Kidney epithelial cell (primary cell): ENCODE measurements at places on chromosomes 4 and X.

- no peak for DNase-seq
Observed at GRCh38 chr4:147059064-147059731, 113.5 kb upstream of the TTC29 start.

DNA sequence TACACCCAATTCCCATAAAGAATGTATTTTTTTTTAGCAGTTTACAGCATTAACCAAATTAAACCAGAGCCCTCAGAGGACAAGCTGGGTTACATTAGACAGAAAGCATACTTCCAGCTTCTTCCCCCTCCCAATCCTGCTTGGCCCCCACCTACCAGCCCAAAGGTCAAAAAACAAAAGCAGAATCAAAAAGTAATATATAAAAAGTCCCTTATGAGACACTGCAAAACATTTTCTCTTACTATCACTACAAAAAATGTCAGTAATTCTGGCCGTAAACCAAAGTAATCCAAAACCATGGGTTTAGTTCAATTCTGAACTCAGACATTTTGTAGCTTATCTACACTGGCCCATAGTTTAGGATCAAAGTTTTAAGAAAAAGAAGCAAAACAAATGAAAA is 38.0 kb downstream of the APBB2 start:
- DNase-seq: no peak

- no peak for DNase-seq
Observed at GRCh38 chrX:72128881-72129280, 2.8 kb downstream of the RTL5 start.

DNA sequence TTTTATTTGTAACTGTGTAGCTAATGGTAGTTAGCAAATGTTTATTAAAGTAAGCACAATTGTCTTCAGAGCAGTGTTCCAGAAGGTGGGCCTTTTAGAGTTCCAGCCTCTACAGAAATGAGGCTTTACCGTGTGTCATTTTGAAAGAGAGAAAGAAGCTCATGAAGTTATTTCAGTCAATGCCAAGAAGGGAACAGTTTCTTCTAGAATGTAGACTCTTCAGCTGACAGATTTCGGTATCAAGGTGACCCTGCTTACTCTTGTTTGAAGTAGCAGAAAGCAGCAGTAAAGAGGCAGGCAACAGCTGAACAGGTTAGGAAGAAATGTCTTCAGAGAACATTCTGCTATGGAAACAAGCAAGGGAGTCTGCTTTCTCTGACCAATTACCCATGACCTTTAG is 93.6 kb downstream of the TASL start:
- DNase-seq: no peak

- no peak for DNase-seq
Observed at GRCh38 chrX:13599491-13599890, 30.1 kb downstream of the EGFL6 start.

GRCh38 chr4:66430856-66431255 is 760.6 kb upstream of the EPHA5 start:
- DNase-seq: no peak

DNA sequence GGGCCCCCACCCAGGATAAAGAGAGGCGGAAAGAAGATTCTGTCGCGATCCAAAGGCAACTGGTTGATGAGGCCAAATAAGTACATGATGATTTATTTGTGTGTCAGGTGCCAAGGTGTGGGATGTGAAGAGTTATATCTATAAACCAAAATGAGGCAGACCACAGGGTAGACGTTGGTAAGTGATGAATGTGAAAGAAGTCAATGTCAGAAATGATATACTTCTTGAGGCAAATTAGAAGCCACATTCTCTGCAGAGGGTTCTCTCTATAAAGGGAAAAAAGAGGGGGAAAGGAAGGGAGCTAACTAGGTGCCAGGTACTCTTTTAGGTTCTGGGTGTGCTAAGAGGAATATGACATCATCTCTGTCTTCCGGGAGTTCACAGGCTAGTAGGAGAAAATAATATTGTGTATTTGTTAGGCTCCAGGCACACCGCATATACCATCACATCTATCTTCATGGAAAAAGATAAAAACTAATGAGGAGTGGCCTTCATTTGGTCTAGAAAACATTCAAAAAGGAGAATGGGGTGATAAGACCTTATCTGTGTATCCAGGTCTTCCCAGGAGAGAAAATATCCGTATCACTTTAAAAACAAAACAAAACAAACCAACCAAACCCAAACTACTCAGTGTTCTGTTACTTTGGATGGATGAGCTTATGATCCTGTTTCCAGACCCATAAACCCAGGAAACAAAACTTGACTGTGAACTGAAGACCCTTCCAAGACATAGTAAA is 4.8 kb upstream of the SH2D1A start:
- DNase-seq: no peak

DNA sequence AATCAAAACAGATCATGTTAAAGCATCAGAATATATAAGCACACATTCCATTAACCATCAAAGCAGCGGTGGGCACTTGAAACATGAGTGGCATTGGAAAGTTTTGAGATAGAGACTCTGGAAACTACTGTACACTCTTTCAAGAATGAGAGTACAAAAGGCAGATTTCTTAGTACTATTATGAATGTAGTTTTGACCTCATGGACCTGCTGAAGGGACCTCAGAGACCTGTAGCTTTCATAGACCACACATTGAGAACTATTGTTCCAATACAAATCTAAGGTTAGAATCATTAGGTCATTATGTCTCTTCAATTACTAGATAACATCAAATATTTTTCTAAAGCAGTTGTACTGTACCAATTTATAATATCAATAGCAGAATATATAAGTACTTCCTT is 283.6 kb downstream of the RPA4 start:
- DNase-seq: no peak

DNA sequence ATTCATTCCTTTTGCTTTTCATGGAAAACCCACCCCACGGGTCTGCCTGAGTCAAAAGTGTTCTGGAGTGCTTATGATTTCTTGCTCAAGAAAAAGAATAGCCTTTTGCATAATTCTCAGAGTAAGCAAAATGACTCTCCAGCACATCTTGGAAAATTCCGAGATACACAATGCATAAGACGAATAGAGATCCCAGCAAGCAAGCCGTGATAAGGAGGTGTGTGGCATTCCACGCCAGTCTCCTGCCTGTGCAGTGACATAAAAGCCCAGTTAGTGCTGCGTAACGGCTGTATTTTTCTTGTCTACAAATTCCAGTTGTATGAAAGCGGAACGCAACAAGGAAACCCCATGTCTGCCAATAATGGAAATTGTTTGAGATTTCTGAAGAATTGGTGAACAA is 237.9 kb upstream of the GATB start:
- DNase-seq: no peak

- DNase-seq: peak; percentile 77
Observed at GRCh38 chrX:149539283-149540130, 1.3 kb upstream of the EOLA1 start.

GRCh38 chr4:3484057-3484973 is 21.2 kb downstream of the DOK7 start:
- peak; percentile 43 for DNase-seq

DNA sequence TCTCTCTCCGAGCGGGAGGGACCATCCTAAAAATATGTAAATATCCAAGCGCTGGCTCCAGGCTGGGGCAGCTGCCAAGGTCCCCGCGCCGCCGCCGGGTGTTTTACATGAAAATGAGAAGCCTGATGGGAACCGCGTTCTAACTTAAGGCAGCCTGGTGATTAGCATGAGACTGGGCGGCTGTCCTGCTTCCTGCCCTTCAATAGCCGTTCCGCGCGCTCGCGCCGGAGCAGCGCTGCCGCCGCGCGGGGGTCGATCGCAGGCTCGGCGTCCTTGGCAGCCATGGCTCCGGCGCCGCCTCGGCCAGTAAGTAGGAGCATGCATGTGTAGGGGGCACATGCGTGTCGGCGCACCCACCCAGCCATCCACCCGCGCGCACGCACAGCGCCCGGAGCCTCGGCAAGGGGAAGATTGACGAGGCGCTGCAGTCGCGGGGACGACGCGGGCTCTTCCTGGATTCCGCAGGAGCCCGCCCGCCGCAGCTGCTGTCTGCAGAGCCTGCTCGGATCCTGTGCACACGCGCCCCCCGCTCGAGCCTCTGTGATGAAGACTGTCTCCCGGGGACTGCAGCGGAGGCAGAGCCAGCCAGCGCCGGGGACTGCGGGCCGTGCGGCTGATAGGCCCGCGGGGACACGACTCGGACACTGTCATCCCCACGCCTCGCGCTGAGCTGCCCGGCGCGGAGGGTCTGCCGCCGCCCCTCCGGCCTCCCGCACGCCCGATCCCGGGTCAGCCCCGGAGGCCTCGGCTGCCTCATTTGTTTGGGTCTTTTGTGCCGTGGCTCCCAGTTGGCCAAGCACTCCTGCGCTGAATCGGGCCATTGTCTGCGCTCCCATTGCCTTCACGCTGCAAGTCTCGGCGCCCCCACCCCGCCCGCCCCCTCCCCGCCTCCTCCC is 734 bp downstream of the STOX2 start:
- no peak for DNase-seq

GRCh38 chrX:11778230-11778629 is 20.2 kb downstream of the MSL3 start:
- DNase-seq: no peak

DNA sequence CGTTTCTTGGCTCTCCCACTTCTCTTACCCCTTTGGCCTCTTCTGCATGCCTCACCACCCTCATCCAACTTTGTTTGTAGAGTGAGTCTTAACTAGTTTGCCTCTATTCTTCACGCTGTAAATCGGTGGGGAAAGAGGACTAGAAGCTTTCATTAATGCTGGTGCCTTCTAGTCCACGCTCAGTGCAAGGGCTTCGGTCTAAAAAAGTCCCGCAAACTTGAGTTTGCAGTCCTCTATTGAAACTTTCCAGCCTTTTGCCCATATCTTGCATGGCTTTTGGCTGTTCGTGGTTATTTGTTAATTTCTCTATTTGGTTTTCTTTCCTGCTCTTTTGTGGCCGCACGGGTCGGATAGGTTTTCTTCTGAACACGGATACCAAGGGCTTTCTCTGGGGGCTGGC is 868 bp downstream of the DACH2 start:
- DNase-seq: no peak

DNA sequence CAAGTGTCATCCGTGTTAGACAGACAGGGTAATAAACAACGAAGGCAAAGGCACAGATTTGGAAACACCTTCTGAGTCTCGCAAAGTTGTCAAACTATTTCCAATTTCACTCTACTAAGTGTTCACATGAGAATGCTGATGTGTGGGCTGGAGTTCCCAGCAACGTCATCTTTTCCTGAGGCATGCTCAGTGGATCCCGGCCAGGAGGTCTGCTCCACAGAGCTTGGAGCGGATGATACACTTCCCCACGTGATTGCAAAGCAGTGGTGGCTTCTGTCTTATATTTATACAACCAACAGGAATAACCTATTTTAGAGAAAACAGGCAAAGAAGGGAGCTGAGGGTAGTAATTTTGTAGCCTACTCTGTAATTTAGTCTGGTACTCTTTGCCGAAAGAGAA is 40.1 kb upstream of the PDK3 start:
- DNase-seq: no peak

DNA sequence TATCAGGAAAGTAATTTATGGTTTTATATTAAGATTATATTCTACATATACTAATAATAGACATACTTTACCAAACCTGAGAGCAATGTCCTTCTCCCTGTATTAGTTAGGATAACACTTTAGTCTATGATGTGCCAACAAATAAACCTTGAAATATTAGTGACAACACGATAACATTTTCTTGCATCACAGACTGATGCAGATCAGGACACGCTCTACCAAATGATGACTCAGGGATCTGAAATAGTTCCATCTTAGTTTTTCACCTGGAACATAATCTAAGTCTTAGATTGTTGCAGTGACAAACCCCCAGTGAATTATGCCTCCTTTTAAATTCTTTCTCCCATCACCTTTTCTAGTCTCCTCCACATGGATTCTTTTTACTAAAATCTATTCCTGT is 214.2 kb downstream of the CLCN4 start:
- DNase-seq: no peak

GRCh38 chr4:94490437-94490836 is 38.7 kb downstream of the PDLIM5 start:
- no peak for DNase-seq

- no peak for DNase-seq
Observed at GRCh38 chr4:85268961-85269360, 206.0 kb upstream of the ARHGAP24 start.

DNA sequence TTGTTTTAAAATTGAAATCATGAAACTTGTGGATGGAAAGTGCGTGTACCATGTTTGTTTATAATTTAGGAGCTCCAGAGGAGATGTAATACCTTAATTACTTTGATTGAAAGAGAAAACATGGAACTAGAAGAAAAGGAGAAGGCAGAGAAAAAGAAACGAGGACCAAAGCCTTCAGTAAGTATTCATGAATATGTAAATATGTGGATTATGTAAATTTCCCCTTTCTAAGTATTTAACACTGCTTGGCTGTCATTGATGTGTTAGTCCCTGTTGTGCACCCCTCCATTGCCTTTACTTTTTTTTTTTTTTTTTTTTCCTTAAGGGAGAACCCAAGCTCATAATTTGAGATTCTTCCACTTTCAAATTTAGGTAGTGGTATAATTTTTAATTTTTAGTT is 36.4 kb downstream of the SMARCA5 start:
- DNase-seq: no peak

DNA sequence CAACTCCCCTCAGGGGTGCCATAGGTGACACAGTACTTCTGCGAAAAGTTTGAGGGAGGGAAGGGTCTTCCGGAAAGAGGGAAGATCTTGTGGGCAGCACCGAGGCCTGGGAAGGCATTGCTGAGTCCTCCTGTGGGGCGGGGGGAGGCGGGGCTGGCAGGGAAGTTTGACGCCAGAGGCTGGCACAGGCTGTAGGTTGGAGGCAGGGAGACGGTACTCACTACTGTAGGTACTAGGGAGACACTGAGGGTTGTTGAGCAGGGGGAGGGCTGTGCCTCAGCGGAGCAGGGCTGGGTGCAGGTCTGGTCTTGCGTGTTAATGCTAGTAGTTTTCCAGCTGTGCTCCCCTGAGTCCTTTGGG is 23.3 kb upstream of the PSAPL1 start:
- no peak for DNase-seq

- DNase-seq: no peak
Observed at GRCh38 chrX:1321674-1322073, 14.9 kb upstream of the IL3RA start.
